ENCODE measurements at places on chromosomes 6 and 20.

- no peak for DNase-seq
Measured at GRCh38 chr20:10540636-10541493, 105.8 kb downstream of the SLX4IP start.

DNA sequence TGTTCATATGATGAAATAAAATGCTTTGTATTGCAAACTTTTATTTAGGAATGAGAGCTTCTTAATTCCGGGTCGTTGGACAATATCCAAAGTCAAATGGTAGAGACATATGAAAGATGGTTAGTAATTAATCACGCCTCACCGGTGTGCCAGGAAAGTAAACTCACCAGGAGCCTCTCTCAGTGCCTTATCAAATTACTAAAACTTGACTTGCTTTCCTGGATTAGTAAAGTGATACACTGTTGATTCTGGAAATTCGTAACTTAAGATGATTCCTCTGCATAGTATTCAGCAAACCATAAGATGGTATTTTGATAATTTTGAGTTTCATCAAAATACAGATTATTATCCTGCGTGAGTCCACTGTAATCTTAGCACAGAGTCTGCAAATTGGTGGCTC is 115.2 kb downstream of the PAX1 start:
- no peak for DNase-seq

DNA sequence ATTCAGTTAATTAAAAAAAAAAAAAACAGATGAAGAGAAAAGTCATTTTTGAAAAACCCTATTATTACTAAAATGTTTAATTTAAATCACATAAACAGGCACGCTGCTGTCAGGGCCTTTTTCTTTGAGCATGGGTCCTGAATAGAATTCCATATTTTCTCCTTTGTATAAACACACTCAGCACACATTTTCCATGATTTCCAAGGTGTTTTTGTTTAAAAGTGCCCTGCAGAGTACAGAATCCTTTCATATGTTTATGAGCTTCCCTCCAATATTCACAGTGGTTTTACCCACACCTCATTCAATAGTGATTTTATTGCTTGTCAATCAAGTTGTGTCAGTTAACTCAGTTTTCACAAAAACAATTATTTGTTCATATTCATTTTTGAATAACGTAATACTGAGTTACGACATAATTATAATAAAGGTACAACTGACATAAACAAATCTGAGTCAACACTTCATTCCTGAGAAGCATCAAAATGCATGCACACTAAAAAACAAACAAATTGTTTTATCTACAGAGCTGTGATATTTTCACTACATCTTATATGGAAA is 15.2 kb downstream of the SLC35B3 start:
- DNase-seq: no peak

- DNase-seq: no peak
Measured at GRCh38 chr20:59235226-59235625, 65.2 kb upstream of the EDN3 start.

DNA sequence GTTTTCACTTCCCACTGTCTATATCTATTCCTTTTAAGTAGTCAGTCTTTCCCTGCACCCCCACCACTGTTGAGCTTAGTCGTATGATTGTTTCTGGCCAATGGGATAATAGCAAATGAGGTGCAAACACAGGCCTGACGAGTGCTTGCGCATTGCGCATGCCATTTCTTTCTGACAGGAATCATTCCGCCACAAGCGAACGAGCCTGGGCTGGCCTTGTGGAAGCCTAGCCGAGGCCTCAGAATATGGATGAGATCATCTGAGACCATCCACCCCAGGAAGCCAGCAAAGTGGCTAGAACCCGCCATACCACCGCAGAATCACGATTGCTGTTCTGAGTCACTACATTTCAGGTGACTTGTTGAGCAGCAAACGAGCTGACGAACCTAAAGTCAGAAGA is 52.2 kb upstream of the PRL start:
- no peak for DNase-seq

DNA sequence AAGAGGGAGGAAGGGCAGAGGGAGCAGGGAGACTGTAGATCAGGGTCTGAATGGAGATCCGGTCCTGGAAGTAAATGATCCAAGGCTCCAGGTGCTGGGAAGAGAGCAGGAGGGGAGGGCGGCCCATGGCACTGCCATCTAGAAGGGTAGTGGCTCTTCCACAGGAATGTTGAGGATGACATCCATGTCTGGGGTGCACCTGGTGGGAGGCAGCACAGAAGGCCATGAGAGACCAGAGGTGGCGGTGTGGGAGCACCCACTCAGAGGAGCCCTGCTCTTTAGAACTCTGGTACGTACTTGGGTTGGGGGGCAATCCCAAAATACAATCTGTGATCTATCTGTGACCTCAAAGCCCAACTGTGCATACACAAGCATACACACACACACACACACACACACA is 13.5 kb downstream of the DEFB132 start:
- no peak for DNase-seq

DNA sequence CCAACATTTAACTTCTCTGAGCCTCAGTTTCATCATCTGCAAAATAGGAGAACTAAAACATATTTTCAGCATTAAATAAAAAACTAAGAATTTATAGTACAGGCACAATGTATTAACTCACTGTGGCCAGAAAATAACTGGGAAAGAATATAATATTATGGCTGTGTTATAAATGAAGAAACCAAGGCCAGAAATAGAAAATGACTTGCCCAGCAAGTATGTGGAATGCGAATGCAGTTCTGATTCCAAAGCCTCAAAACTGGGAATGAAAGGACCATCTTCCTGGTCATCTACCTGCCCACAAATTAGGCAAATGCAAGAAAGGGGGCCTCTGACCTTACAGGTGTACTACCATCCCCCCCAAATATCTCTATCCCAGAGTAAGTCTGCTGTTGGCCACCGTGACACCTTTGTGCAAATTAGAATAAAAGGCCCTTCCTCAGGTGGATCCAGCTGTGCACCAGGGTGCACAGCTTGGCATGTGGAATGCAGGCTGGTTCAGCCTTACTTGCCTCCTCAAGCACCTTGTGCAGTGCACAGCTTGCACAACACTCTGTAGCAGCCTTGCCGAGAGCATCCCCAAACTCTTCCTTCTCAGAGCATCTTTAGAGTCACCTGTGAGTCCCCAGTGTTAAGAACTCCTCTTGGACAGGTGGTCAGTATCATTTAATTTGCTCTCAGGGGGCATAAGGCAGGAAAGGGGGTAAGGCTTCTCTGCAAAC is 4.4 kb downstream of the SLC13A3 start:
- DNase-seq: no peak

- no peak for DNase-seq
Measured at GRCh38 chr6:40256831-40257230, 322.6 kb upstream of the MOCS1 start.

GRCh38 chr20:46990017-46990595 is 95.5 kb downstream of the EYA2 start:
- DNase-seq: peak; percentile 20

DNA sequence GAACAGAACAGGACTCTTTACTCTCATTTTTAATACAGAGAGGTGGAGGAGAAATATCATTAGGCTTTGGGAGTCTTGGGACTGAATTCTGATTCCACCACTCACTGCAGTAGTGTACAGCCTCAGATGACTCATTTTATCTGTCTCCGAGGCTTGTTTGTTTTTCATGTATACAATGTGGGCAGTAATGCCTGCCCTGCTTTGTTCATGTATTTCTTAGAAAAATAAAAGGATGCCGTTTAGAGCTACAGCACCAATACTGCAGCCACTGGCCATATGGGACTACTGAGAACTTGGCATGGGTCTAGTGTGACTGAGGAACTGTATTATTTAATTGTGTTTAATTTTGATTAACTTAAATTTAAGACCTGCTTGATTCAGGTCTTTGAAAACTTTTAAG is 41.2 kb upstream of the JAG1 start:
- DNase-seq: no peak

- DNase-seq: no peak
Measured at GRCh38 chr6:118656847-118657451, 5.6 kb upstream of the CEP85L start.

DNA sequence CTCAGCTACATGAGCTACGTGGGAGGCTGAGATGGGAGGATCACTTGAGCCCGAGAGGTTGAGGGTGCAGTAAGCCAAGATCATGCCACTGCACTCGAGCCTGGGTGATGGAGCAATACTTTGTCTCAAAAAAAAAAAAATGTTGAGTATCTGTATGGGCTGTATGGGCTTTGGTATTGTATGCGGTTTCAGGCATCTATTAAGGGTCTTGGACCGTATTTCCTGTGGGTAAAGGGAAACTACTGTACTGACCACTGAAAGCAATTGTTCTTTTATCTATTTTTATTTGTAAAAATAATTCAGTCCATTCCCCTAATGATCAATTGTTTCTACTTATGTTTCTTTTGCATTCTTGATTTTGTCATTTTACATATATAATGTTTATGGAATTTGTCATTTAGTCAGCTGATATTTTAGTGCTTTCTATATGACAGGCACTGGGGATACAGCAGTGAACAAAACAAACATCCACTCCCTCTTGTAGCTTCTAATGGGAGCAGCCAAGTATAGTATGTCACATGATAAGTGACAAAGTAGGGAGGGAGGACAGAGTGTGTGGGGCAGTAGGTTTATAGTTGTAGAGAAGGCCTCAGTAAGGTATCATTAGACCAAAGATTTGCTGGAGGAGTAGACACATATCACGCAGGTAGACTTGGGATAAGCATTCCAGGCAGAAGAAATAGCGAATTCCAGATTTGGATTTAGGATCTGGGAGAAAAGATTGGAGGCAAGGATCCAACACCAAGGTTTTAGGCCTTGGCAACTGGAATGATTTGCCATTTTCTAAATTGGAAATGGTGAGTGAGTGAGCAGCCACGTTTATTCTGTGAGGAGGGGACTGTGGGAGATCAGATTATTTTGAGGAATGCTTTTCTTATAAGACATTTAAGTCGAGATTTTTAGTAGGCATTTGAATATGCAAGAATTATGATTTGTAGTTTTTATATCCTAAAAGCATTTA is 6.0 kb downstream of the PCMT1 start:
- no peak for DNase-seq

DNA sequence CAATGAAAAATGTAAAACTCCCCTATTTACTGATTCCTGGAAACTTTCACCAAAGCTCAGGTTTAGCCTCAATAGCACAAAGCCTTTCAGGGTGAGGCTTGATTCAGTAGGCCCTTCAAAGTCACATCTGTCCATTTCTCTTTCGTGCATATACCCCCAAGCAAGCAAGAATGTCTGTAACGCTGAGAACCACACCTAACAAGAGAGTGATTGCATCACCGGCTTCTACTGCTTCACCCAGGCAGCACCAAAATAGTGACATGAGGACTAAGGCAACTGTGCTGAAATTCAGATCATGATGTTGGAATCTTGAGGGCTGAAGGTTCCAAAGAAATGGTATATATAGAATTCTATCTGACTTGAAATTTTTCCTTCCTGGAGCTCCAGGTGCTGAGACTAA is 26.1 kb downstream of the CGA start:
- DNase-seq: no peak

DNA sequence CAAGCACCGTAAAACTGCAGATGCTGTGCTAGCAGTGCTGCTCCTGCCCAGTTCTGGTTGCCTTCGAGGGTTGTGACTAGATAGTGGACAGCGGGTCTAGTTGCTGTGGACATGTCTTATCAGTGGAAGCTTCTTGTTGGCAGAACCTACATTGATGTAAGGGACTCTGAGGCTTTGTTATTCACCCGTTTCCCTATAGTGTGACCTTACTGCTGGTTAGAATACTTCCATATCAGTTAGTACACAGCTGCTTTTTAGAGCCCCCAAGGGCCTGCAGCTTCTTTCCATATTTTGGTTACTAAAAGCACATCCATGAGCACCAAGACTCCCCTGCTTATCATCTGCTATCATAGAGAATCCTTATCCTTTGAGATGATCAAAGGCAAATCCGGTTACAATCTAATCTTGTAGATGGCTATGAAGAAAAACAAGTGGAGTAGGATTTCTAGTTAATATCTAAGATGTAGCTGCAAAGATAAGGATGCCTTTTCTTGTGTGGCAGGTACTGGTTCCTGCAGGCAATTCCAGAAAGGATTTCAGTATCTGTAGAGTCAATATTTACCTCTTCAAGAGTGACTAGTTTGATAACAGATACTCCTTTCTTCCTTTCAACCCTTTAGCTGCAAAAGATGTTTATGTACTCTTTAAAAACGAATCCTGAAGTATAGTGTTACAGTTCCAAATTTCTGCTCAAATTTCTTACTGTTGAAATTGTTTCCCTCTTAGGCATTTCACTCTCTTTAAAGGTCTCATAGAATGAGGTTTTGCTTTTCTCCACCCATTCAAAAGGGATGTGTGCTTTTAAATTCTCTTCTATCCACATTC is 163.6 kb downstream of the JARID2 start:
- no peak for DNase-seq

DNA sequence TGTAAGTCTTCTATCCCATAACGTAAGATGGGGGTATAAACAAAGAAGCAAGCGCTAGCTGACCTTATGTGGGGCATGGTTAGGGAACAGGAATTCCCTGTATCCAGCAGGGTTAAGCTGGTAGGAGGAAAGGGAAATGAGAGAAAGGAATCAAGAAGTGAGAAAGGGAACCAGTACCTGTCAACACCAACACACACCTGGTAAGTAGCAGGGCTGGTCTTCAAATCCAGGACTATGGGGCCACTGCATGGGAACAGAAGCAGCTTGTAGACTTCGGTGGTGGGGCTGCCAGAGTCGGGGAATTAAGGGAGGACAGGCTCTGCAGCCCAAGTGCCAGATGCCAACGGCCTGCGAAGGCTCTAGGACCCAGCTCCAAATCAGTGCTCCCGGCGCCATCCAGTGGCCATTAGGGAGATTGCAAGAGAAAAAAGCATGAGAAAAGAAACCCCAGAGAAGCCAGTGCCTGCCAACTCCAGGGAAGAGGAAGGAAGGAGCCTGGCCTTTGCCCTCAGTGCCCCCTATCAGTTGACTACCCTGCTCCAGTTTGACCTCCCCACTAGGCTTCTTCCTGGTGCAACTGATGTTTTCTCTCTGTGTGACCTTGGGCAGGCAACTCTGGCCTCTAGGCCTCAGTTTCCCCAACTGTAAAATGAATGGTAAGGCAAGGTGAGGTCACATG is 15.8 kb upstream of the RBPJL start:
- DNase-seq: peak; percentile 57

DNA sequence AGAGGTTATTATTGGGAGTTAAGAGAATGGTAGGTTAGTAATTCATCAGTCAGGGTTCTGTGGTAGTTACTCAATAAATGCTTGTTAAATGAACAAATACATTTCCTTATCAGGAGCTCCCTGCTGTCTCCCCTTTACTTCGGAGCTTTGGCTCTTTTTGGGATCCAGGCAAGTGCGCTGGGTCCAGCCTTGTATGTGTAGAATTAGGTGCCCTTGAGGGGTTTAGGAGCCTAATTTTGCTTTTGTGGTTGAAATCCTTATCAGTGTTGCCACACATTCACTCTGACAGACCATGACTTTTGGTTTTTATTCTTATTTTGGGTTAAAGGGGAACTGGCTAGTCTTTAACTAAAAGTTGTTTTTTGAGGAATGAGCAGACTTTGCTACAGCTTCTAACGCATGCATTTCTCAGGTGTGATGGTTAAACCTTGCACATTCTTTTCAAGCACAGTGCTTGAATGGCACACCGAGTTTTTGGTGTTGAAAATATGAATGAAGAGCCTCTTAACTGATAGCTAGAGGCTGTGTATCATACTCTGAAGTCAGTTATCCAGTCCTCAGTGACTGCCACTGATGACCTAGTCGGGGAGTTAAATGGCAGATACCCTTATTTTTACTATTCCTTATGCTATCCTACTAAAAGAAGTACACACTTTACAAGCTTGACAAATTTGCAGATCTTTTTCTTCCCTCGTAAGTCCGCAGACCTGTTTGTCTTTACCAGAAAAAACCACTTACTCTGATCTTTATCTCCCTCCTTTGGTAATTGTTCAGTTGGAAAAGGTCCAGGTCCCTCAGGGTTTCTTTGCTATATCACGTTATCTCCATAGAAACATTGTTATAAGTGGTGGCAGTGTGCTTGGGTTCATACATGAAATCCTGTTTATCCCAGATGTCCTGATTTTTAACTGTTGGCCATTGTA is 50.7 kb upstream of the PLCG1 start:
- no peak for DNase-seq
